M059J (cell line): ENCODE measurements at places on chromosomes 1 and 21. TPM values are rescaled to one million over a fixed set of nuclear protein-coding genes. Genes with fewer than 3 reads are reported as not detected.

- no peak for DNase-seq
Observed at GRCh38 chr1:241896670-241896962, 48.6 kb downstream of the EXO1 start.

GRCh38 chr1:226831953-226832352 is 38.5 kb upstream of the PSEN2 start:
- no peak for DNase-seq

Gene C1orf87
- total RNA-seq = not detected in 2 replicates

DNA sequence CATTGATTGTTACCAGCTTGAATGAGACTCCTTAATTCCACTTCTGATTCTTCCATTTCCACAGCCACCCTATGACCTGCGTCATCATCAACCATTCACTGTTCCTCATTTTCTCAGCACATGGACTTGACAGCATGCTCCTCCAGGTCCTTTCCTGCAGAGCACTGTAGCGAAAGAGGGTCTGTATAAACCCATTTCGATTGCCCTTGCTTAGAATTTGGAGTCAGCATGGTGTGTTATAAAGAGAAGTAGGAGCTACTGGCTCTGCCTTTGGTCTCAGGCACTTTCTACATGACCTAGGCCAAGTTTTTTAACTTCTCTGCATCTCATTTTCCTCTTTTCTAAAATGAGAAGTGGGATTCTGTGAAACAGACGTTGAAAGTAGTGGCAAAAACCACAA is 133.8 kb downstream of the AK5 start:
- no peak for DNase-seq

GRCh38 chr1:89260042-89260441 is 12.6 kb downstream of the GBP5 start:
- DNase-seq = no peak

Gene S100A5
- not detected in 2 replicates for total RNA-seq

Gene KIF21B
- 0.52 and 1.2 TPM in 2 replicates for total RNA-seq
